ENCODE measurements at places on chromosomes 2 and 18.

GRCh38 chr2:65019010-65019409 is 29.8 kb downstream of the SLC1A4 start:
- no peak for DNase-seq

DNA sequence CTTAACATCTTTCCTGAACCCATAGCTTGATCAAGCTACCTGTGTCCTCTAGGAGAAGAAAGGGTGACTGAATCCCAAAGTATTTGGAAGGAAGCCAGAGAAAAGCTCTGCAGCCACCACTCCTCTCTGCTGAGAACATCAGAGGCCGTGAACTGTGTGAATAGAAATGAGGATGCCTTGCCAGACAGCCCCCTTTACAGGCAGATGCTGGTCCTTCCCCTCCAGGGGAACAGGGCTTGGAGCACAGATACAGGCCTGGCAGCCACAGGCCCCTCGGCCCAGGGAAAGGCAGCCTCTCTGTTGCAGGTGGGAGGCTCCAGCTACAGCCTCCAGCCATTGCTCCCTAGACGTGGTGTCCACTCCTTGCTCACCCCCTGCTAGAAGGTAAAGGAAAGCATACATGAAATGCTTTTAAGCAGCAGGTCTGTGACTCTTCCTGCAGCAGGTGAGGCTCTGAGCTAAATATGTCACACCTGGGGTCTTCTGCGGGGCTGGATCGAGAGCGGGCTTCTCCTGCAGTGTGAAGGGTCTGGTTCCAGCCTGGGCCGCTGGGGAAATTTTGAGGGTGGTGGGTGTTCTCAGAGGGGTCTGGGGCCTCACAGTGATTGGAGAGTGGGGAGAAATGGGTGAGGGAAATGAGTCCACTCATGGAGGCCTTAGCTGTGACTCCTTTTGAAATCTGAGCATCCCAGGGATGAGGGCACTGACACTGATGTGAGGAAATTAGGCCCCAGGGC is 234.0 kb downstream of the KLHL29 start:
- DNase-seq = no peak

- DNase-seq = no peak
These were observed 1.3 kb downstream of the NDUFB3 start for GRCh38 chr2:201073071-201073470.

DNA sequence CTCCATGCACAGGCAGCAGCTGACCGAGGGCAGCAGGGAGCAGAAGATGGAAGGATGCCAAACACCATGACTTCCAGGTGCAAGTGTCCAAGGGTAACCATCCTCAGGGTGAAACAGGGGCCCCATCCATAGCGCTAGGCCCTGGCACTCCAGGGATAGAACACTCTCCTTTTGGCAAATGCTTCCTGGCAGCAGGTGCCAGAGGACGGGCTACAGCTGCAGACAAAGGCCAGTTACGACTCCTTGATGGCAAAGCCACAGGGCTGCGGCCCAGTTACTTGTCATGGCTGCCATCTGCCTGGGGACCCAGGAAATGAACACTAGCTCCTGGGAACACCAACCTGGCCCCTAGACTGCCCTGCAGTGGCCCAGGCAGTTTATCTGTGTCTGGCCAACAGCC is 178.8 kb downstream of the TMEM163 start:
- DNase-seq = no peak

GRCh38 chr2:71551631-71551915 is 98.2 kb downstream of the DYSF start:
- no peak for DNase-seq

DNA sequence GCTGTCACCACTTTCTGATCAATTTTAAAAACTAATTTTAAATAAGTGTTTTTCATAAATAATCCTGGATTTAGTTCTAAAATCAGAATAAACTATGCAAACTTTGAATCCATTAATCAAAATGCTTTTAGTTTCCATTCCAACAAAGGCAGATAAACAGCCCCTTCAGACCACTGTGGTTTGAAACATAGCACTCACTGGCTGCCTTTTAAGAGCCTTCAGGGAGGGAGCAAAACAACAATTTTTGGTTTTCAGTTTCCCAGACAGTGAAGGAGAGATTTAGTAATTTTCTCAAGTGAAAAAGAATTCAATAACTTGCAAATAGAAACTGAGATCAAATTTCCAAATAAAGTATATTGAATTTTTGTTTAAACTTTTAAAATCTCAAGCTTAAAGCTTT is 46.1 kb downstream of the CDK15 start:
- DNase-seq = no peak

DNA sequence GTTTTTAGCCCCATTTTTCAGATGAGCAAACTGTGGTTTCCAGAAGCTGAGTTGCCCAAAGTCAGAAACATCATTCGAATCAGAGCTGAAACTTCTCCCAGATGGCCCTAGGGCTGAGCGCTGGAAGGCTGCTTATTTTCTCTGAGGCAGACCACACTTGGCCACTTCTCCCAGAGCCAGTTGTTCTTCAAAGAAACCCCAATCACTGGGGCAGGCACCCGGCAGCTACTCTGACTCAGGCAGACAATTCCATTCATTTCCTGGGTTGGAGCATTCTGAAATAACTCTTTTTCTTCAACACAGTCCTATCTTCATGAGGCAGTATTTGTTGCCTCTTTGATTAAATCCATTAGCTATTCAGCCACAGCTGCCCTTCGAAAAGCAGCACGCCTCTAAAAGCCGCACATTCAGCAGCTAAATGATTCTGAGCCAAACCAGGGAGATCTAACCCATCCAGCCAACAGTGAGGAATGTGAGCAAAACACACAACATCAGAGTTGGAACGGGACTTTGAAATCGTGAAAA is 40.9 kb downstream of the LRATD1 start:
- no peak for DNase-seq

DNA sequence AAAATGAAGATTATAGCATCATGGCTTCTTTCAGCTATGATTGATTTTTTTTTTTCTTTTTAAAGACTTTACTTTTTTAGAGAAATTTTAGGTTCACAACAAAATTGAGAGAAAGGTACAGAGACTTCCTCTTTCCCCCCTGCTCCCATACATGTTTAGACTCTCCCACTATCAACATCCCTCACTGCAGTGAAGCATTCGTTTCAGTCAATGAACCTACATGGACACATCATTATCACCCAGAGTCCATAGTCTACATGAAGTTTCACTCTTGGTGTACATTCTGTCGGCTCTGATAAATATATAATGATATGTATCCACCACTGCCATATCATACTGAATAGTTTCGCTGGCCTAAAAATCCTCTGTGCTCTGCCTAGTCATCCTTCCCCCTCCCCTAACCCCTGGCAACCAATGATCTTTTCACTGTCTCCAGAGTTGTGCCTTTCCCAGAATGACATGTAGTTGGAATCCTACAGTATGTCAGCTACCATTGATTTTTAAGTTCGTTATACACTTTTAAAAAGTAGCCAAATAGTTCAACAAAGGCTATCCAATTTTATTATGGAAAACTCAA is 86.8 kb downstream of the GPD2 start:
- no peak for DNase-seq

GRCh38 chr18:52070291-52070756 is 269.7 kb upstream of the DCC start:
- no peak for DNase-seq

DNA sequence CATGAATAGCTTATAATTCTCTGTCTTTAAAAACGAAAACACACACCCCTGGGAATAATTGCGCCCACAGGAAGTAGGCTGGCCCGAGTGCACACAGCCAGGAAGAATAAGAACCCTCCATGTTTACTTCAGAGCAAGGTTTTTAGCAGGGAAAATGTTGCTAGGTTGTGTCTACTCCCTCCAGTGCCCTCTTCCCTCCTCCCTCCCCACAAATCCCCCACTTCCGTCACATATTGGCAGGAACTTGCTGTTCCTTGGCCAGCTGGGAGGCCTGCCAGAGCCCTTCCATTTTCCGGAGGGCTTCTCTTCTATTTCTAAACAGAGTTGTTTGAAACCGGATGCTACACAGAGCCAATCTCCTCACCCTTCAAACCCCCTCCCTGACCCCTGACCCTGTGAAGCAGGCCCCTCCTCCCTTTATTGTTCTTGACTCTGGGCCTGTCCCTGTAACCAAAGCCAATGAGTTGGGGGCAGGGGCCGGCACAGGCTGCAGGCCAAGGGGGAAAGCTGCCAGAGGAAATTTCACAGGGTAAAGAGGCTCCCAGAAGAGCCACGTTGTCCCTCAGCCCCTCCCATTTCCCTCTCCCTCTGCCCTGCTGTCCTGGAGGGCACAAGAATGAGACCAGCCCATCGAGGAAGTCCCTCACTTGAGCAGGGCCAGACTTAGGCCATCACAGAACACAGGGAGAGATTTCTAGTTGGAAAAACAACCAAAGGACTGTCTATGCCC is 49.8 kb upstream of the LGALSL start:
- DNase-seq = no peak

DNA sequence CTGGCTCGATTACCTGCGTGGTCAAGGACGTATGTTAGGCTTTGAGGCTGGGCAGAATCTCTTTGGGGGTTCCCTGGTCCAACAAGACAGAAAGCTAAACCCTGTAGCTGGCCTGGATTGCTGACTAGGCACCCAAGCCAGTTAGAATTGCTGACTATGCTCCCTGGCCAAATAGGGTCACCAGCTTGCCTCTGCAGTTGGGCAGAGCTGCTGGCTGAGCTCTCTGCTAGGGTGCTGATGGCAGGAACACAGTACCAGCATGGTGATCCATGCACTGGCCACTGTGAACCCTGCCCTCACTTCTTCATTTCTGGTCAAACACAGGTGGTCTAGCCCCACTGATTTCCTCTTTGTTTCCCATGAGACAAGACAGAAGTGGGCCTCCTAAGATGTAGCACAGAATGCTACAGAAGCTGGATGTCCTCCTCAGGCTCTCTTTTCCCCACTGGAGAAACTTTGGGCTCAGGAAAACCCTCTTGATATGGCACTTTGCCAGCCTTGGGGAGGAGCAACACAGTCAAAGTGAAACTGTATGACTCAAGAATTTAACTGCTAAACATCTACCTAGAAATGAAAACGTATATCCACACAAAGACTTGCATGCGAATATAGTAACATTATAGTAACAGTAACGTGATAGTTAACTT is 20.8 kb downstream of the SP140L start:
- no peak for DNase-seq

- no peak for DNase-seq
These were observed 278.0 kb downstream of the NEDD4L start for GRCh38 chr18:58321986-58322385.

DNA sequence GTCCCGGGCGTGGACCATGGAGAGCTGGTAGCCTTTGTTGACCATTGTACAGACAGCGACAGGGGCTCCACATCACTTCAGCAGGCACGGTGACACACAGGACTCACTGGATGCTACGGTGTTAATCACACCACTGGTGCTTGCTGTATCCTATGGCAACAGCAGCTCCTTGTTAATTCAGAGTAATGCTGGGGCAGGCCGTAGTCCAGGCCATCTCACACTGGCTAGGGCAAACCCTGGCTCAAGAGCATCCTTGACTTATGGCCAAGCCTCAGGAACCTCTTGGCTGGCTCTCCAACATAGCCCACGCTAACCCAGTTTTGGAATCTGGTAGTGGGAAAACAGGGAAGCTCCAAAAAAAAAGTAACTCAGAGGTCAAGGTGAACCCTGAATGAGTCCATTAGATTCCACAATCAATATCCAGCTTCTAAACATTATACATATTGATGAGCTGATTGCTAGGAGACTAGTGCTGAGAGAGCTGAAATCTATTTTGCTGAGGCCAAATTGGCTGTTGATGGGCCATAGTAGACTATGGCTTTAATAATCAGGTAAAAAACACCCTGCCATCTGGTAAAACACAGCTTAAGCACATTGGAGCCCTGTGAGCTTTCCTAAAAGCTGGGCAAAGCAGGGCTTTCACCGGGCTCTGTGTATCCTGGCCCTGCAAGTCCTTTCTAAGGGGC is 253.6 kb downstream of the PRKCE start:
- no peak for DNase-seq

DNA sequence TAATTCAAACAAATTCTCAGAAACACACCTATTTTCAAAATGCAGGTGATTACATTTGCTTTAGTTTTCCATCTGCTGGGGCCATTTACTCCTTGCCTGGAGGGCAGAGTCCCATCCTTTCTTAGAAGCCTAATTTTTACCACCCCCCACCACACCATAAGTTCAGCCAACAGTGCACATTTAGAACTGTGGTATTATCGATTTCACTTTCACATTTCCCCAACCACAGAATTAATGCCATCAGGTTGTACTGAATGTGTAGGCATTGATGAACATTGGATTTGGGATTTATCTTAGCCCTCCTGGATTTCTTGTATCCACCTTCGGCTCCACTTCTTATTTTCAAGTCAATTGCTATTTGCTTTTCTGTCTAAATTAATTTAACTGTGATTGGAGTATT is 4.5 kb downstream of the SCYGR3 start:
- no peak for DNase-seq

DNA sequence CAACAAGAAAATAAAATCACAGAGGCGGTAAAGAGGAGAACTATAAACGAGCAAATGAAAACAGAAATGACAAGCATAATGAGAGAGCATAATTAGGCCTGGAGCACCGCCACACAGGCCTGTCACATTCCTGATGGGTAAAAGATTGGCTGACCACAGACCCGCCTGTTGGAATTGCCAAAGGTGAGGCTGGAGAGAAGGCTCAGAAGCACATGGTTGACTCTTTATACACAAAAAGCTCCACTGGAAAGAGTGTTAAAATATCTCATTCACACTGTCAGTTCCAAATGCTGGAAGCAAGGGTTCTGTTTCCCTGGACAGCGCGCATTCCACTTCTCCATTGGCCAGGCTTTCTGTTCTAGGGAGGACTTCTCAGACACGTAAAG is 5.9 kb upstream of the LGALSL start:
- DNase-seq = no peak

DNA sequence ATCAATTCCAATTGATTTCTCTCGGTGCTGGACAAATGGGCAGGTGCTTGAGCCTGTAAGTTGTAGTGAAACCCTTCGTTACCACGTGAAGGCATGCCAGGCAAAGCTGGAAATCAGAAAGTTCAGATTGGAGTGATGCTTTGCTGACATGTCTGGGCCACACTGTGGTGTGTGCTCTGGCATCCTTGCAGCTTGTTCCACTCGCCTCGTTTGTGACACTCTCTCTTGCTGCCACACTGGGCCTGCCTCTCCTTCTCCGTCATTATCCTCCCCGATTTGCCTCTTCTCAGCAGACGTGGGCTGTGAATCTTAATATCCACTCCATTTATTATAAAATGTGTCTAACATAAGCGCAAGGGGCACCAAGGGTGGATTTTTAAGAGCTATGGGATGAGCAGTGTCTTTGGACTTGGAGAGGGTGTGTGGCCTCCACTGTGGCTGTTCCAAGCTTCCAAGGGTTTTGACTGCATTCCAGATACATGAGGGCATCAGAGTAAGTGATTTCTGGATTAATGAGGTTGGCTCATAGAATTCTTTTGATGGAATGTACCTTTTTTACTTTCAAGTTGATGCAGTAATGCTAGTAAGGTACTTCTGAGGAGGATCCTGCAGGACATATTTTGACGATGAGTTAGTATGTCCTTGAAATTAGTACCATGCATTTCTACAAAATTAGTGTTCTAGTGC is 238.8 kb downstream of the TPGS2 start:
- DNase-seq = no peak

All from stimulated activated CD8-positive, alpha-beta memory T cell treated with anti-CD3 and anti-CD28 coated beads, Interleukin-15, amount 100 ng/mL, for 4 hours (primary cell).